ENCODE measurements at places on chromosomes 13 and 19.

DNA sequence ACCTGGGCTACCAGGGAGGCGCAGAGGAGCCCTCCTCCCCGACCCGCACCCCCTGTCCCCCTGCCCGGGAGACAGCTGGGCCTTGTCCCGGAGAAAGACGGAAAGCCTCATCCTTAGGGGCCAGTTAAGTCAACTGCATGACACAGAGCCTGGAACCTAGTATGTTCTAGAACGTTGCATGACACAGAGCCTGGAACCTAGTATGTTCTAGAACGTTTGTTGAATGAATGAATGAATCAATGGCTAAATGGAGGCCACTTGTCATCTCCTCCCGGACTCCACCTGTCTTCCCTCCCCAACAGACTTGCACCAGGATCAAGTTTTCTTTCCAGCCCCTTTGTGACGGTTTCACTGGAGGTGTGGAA is 706 bp downstream of the SERP2 start:
- no peak for DNase-seq

DNA sequence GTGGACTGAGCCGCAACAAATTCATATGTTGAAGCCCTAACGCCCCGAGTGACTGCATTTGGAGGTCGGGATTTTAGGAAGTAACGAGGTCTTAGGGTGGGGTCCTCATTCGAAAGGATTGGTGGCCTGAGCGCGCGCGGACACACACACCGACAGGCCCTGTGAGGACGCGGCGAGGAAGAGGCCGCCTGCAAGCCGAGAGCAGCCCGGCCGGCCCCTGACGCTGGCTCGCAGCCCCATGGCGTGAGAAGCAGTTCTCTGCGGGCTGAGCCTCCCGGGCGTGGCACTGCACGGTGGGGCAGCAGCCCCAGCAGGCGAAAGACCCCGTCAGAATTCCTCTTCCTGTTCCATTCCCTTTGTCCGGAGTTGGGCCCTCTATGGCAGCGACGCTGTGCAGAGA is 131.2 kb downstream of the CRYL1 start:
- DNase-seq, result no peak

- DNase-seq, result no peak
These were observed 15.9 kb downstream of the DCLK1 start for GRCh38 chr13:36115306-36115705.

- no peak for DNase-seq
These were observed at the start of gene LMTK3 for GRCh38 chr19:48511800-48512503. Gene LMTK3 (minus strand): TSS chr19:48511835. CDS start chr19:48511576, 259 bp downstream.

DNA sequence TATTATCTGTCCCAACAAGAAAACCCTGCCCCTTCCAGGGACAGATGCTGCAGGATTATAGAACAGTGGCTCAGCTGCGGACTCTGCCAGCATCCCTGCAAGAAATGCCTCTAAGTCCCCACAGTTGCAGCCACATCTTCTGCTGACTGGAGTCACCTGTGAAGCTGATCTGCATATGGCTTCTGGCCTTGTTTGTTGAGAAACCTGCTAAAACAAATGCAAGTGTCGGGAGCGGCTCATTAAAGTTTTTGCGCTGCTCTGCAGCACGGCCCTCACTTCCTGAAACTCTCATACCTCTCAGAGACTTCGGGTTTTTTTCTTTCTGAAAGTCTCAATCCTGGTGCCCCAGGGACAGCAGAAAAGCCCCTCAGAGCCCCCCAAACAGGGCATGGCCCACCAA is 725.0 kb downstream of the UQCRFS1 start:
- DNase-seq, result no peak

DNA sequence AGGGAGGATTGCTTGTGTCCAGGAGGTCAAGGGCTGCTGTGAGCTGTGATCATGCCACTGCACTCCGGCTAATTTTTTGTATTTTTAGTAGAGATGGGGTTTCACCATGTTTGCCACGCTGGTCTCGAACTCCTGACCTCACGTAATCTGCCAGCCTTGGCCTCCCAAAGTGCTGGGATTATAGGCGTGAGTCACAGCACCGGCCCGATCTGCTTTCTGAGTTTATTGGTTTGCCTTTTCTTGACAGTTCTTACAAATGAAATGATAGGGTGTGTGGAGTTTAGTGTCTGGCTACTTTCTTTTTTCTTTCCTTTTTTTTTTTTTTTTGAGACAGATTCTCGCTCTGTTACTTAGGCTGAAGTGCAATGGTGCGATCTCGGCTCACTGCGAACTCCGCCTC is 848 bp downstream of the C19orf44 start:
- DNase-seq, result no peak

DNA sequence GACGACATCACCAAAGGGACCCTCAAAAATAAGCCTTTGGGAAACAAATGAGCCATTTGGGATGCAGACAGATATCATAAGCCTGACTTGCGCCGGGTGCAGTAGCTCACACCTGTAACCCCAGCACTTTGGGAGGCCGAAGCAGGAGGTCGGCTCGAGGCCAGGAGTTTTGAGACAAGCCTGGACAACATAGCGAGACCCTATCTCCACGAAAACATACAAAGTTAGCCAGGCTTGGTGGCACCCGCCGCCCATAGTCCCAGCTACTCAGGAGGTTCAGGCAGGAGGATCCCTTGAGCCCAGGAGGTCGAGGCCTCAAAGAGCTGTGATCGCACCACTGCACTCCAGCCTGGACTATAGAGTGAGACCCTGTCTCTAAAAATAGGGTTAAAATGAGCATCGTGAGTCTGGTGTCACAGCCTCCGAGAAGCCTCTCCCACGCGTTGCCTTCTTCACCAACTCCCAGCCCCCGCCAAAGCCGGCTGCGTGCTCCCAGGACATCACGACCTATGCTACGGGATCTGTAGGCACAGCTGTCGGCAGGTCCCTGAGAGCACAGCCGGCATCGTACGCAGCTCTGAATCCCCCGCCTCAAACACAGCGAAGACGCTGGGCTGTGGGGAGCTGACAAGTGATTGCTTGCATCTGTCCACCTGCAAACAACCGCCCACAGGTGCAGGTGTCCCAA is 1.6 kb downstream of the REXO1 start:
- no peak for DNase-seq

DNA sequence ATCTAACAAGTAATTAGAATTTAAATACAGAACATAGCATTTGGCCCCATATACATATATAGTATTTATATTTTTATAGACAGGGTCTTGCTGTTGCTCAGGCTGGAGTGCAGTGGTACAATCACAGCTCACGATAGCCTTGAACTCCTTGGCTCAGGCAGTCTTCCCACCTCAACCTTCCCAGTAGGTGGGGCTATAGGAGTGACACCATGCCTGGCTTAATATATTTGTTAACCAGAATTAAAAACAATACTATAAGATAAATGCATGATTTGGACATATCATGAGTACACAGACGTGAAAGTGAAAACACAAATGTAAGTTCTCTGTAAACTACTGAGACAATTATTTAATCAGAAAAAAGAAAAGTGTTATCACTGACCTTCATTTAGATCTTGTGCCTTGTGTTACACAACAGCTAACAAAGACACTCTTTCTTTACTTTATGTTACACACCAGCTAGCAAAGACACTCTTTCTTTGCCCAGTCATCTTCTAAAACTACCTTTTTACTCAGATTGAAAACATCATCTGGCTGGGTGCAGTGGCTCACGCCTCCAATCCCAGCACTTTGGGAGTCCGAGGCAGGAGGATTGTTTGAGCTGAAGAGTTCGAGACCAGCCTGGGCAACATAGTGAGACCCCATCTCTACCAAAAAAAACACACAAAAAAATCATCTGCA is 22.6 kb downstream of the CARS2 start:
- no peak for DNase-seq

GRCh38 chr13:25864116-25864515 is 187.7 kb downstream of the SHISA2 start:
- no peak for DNase-seq

- no peak for DNase-seq
These were observed 86.4 kb downstream of the RAB20 start for GRCh38 chr13:110475117-110475516.

GRCh38 chr19:46992699-46993535 is 26.7 kb upstream of the NPAS1 start:
- DNase-seq, result no peak

DNA sequence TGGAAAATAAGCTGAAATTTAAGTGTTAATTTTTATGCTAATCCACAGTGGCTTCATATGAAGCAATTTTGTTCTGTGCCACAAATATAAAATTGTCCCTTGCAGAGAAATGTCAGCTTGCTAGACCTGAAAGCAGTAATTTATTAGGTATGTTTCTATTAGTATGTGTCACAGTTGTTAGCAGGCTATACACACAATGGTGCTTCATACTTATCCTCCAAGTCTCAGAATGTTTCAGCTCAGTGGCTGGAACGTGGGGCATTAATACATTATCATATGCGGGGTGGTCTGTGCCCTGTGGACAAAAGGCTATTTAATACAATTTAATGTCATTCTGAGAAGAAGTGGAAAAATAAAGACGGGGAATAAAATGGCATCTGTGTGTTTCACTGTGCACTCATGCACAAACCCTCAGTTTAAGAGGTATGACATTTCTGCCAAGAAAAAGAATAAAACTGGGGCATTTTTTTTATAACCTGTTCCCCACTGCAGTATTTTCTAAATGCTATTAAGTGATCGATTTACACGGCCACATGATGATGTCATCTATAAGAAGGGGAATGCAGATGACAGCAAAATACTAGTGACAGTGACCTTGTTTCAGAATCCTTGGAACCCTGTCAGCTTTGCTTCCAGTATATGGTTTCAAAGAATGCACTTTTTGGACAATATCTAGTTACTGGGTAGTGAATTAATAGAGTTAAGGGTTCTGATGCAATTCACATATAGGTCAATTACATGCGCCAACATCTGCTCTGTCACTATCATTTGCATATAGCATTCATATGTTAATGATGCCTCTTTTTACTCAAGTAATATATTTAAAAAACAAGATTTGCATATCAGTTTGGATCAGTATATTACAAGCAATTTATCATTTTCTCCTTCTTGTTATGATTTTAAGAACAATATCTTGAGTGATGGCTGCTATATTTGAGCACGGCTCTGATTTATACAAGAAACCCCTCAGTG is 21.2 kb upstream of the ZNF536 start:
- DNase-seq, result no peak

DNA sequence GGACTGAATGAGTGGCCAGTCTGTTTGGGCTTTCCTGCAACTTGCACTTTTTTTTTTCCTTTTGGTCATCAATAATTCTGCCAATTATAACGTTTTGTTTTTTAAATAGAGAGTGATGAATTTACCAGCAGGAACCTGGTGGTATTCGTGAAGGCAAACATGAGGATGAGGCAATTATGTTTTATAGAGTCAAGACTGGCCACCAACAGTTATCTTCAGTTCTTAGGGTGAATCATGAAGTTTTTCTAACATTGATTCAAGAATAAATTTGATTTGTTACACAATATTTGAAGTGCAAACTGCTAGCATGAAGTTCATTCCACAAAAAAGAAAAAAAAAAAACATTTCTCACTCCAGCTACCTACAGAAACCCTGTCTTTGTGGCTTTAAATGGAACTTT is 244.5 kb downstream of the SPRY2 start:
- DNase-seq, result no peak

GRCh38 chr13:62663767-62664166 is 1248.1 kb upstream of the PCDH20 start:
- no peak for DNase-seq

DNA sequence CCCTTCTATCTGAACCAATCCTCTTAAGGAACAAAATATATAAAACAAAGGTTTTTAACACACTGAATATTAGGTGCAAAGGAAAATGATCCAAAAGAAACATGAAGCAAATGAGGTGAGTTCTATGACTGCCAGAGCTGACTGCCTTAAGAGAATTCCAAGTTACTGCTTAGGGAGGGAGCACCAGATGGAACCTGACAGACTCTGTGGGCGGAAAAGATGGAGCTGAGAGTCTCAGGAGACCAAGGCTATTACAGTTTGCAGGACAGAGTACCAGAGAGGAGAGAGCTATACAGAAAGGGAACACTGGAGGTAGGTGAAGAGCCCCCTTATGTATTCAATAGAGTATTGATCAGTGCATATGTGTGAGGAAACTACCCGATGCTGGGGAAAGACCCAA is 87.2 kb downstream of the B3GLCT start:
- DNase-seq, result no peak

GRCh38 chr19:33784432-33784831 is 12.2 kb upstream of the KCTD15 start:
- no peak for DNase-seq

DNA sequence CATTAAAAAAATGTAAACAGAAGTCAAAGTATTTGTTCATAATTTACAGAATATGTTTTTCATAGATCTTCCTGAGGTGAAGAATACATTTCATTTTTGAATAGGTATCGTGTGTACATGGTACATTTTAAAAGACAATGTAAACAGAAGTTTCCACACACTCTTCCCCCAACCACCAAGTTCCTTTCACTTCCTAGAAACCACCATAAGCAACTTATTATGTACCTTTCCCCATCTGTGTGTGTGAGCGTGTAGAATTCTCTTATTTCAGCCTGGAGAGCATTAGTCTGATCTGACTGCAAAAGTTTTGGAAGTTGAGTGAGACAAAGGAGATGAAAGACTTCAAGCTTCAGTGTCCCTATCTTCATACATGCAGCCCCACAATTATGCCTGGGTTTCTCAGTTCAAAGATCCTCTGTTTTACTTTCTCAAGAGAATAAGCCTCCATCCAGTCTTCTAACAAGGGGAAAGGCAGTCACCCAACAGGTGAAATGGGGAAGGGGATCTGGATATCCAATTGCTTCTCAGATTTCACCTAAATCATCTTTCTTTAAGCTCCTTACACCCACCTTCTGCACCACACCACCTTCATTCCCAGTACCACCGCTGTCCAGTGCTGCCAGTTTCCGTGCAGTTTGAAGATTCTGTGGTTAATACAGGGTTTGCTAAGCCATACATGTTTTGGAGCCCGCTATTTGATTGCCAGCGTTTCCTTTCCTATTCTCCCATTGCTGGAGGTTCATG is 2.1 kb downstream of the TEX30 start:
- DNase-seq, result no peak

DNA sequence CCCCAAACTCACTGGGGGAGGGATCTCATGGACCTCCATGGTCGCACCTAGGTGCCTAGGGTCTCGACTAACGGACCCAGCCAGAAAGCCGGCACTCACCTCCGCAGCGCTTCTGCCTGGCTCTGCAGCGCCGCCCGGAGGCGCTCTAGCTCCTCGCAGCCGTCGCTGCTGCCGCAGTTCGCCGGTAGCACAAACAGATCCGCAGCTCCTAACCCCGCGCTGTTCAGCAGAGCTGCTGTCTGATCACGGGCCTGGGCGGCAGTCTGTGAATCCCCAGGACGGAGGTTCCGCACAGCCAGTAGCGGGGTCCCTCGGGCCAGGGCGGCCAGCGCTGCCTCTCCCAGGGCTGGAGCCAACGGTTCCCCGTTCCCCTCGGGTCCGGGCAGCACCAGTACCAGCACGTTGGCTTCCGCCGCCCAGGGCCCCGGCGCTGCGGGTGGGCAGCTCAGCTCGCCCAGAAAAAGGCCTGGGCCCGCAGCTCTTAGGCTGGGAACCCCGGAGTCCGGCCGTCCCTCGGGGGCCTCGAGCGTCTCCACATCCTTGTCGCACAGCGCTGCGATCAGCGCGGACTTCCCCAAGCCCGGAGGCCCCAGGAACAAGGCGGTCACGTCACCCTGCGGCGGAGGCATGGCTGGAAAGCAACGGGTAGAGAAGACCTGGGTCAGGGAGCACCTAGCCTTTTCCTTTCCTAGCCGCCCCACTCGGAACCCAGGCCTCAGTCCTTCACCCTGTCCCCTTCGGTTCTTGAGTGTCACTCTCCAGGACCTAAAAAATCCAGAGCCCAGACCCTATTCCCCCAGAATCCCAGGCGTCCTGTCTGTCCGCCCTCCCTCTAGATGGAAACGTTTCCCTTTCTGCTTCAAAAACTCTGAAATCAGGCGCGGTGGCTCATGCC is 977 bp downstream of the IRGQ start:
- no peak for DNase-seq

All from stimulated activated CD8-positive, alpha-beta memory T cell treated with anti-CD3 and anti-CD28 coated beads, Interleukin-4, amount 100 ng/mL, for 1 hour (primary cell).